HFF-Myc (cell line): ENCODE measurements at places on chromosomes 1 and 21.

- no peak for DNase-seq
These were observed 12.7 kb downstream of the CSF1 start for GRCh38 chr1:109923131-109923945.

- no peak for DNase-seq
These were observed 175.6 kb upstream of the ESRRG start for GRCh38 chr1:216898801-216899200.

DNA sequence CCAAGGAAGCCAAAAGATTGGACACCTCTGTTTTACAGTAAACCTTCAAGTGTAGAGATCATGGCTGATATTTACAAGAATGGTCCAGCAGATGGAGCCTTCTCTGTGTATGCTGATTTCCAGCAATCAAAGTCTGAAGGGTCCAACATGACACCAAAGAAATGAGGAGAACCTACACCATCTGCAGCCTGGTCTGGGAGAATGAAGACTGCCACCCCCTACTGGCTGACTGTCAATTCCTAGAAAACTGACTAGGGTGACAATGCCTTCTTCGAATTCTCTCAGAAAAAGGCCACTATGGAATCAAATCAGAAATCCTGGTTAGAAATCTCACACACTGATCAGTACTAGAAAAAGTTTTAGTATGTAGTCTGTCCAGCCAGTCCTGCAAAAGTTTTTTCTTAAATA, 83.3 kb downstream of the CDC42BPA start:
- DNase-seq: peak; percentile 42

- DNase-seq: no peak
These were observed 19.2 kb downstream of the CRCT1 start for GRCh38 chr1:152533327-152533938.

GRCh38 chr21:15061279-15061678, 3.5 kb downstream of the NRIP1 start:
- no peak for DNase-seq

DNA sequence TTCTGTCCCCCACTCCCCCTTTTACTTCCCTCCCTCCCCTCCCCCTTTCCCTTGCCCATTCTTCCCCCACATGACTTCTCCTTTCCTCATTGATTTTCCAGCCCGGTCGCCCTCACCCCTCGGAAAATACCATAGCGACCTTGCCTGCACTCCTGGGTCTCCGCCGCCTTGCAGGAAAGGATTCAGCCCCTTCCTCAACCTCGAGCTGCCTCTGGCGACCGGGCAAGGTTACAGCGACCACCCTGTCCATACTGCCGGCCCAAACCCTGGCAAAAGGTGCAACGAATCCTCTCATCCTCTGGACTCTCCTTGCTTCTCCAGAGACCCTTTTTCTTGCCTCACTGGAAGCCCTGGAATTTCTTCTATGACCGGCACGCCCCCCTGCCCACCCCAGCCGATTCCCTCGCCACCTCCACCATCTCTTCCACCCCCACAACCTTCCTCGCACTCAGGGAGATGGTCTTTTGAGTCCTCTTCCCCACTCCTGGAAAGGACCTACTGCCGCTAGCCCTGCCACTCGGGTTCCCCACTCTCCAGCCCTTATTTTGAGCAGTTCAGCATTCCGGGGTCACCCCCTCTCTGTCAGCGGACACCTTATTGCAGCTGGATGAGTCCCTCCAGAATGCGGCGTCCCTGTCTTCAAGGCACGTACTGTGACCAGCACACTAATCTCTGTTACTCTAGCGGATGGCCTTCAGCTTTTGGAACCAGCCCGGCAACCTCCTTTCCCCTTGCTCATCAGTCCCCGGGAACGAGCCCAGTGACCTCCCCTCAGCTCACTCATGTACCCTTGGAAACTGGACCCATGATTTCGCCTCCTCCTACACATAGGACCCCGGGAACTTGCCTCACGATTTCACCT, 846 bp downstream of the NSUN4 start:
- no peak for DNase-seq

- no peak for DNase-seq
These were observed 4.2 kb downstream of the S100A6 start for GRCh38 chr1:153531638-153532037.

DNA sequence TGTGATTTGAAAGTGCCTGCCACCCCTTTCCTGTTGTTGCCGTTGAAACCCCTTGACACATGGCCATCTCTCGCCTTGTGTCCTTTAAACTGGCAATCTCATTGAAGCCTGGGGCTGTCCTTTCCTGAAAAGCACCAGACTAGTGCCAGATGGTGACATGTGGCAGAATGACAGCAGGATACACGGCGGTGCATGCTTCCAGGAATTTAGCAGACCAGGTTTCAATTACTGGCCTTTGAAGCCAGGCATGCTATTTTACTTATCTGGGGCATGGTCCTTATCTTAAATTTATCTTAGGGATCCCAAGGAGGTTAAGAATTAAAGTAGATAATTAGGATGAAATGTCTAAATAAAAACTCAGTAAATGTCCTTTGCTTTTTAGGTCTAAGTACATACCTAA, 15.2 kb downstream of the PLPPR4 start:
- peak; percentile 24 for DNase-seq

DNA sequence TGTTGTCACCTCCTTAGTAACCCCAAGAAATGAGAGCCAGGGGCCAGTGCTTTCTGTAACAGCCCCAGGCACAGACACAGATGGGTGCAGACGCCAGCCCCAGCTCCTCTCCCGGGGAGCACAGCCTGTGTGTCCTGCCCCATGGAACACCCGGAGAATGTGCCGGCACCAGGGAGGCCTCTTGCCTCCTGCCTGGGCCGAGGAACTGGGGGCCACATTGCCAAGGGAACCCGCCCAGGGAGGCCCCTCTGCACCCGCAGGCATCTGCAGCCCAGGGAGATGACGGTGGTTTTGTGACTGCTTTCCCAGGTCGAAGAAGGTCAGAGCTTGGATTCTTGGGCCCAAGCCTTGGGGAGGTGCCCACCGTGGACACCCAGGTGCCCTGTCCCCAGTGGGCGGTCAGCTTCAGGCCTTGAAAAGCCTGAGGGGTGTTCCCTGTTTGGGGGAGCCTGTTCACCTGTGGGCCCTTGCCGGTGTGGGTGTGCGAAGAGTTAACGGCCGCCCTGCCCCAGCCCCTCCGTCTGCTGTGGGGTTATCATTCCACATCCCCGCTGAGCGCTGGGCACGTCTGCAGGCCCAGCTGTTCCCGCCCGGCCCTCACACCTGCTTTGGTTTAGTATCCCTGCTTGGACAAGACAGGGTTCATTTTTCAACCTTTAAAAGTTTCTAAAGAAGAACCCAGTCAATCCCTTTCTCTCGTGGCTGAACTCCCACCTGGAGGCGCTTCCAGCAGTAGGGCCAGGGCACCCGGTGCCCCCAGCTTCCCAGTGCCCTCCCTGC, 62.5 kb downstream of the MORN1 start:
- DNase-seq: no peak

DNA sequence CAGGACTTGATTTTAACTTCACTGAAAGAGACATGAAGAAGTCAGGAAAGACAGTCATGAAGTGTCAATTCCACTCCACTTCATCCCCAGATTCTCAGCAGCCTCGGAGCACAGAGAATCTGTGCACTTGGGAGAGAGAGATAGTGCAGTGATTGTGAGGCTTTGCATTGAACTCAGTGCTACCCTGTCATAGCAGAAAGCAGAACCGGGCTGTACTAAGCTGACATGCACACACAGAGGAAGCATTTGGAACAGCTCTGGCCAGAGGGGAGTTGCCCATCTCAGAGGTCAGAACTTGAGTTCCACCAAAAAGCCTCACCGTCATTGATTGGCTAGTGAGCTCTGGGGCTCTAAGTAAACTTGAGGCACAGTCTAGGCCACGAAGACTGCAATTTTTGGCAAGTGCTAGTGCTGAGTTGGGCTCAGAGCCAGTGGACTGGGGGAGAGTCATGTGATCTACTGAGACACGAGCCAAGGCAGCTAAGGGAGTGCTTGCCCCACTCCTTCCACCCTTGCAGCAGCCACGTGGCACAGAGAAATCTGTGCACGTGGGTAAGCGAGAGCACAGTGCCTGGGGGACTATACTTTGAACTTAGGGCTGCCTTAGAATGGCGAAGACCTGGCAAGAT, 810.2 kb upstream of the ADAMTS5 start:
- no peak for DNase-seq

DNA sequence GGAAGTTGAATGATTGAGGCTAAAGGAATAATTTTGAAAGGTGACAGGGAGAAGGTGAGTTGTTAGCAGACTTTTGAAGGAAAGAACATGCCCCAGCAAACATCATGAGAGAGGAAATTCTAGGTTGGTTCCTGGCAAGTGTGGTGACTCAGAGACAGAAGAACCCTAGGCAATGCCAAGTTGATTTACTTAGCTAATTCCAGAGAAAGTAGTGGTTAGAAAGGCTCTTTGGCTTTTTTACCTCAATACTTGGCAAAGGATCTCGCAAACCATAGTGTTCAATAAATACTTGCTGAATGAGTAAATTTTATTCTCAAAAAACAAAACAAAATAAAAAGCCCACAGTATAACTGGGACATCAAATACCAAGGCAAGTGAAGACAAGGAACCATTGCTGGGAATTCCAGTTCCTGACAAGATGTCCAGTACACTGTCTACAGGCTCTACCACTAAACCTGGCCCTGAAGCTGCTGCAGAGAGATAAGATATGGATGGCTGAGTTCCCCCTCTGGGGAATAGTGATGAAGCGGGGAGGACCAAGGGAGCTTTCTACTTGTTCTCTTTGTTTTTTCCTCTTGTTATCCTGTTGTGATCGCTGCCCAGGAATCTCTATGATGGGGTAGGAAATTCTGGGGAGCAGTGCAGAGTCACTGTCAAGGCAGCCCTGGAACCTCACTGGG, 48.2 kb downstream of the IL12RB2 start:
- DNase-seq: no peak

DNA sequence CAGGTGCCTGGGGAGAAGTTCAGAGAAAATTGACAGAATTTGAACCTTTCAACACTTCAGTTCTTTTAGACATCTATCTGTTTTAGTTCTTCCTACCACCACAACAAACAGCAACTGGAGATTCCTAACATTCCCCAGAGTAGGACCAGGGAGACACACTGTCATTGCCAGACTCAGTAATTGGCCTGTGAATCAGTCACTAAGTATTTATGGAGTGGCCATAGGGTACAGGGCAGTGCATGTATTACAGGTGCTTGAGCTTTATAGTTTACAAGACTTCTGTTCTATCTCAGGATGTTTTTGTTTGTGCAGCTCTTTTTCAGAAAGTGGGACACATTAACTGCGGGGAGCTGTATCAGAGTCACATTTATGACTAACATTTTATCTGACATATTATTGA, 1.7 kb downstream of the CDC14A start:
- no peak for DNase-seq

GRCh38 chr1:112744009-112744578, 29.0 kb upstream of the PPM1J start:
- no peak for DNase-seq

- DNase-seq: no peak
These were observed 4.2 kb downstream of the POMGNT1 start for GRCh38 chr1:46193984-46194570.

DNA sequence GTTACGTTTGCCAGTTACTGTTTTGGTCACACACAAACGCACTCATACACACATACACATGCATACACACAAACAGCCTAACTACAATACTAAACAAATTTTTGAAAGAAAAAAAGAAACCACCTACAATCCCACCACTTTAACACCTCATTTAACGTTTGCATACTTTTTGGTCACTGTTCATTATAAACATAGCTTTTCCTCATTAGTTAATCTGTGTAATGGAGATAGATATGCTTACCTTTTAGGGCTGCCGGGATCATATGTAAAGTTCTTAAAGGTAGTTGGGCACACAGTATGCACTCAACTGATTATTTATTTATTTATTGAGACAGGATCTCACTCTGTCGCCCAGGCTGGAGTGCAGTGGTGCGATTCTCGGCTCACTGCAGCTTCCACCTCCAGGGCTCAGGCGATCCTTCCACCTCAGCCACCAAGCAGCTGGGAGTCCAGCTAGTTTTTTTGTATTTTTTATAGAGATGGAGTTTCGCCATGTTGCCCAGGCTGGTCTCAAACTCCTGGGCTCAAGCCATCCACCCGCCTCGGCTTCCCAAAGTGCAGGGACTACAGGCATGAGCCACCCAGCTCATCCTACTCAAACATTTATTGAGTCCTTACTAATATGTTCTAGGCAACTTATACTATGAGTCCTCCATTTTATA, 677 bp upstream of the BCL10 start:
- no peak for DNase-seq

DNA sequence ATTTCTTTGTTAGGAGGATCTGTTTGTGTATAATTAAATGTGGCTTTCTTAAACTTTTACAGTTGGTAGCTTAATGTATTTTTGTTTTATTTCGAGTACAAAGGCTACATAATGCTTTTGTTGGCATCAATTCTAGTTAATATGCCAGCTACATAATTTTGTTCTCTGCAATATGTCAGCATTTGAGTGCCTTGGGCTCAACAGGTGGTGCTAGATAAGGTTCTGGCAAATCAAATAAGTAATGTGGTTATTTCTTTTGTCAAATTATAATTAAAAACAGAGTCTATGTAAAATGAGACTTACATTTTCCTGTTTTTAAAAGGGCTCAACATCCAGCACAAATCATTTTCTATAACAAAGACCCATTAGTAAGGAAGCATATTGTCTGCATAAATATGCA, 410.6 kb upstream of the NR5A2 start:
- no peak for DNase-seq

- no peak for DNase-seq
These were observed 1.3 kb upstream of the LEMD1 start for GRCh38 chr1:205422993-205423642.

DNA sequence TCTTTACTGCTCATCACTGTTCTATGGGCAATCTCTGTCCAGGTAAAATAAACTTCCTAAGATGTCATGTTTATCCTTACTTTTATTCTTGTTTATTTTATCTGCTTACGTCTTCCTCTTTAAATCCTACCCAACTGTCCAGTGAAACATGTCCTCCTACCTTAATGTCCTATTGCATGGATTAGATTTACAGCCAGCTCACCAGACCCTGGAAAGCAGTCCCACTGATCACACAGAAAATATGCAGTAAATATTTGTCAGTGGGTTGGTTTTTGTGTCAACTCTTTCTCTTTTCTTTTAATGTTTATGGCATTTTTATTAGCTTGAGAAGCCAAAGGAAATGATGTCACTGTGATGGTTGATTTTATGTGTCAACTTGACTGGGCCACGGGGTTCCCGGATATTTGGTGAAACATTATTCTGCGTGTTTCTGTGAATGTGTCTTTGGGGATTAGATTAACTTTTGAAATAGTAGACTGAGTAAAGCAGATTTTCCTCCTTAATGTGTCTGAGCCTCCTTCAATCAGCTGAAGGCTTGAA, 258.3 kb downstream of the SRGAP2C start:
- peak; percentile 25 for DNase-seq

DNA sequence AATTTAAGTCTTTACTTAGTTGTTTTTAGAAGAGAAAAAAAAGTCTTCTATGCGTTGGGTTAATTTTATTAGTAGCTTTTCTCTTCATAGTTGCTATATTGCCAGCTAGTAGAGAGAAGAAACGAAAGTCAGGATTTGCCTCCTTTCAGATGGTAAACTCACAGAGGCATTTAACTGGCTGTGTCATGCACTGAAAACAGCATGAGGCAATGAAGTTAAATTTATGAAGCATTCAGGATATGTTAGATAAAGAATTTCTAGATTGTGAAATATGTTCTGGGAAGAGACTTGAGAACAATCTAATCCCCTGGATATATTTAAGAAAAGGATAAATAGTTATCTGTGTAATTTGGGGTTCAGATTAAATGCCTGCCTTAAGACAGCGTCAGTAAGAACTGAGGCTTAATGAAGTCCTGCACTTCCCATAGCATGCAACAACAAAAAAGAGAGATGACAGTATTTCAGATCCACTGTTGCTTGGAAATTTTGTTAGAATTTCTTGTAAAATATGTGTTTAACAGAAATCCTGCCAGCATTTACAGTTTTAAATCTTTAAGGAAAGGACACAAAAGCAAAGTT, 1.7 kb downstream of the ANGPTL1 start:
- no peak for DNase-seq
